Uterine smooth muscle cell (primary cell): ENCODE measurements at places on chromosomes 11 and 22. TPM values are rescaled to one million over a fixed set of nuclear protein-coding genes. Genes with fewer than 3 reads are reported as not detected.

Gene BTBD18
- not detected in 2 replicates for total RNA-seq

Gene JAML
- total RNA-seq: under 0.01 and 0.22 TPM in 2 replicates

Gene ZFPL1
- 34.0 and 36.2 TPM in 2 replicates for total RNA-seq

Gene SMIM35
- not detected in 2 replicates for total RNA-seq

Gene ZNF215
- total RNA-seq: 10.4 and 10.6 TPM in 2 replicates
